NCI-H1105 (cell line): ENCODE measurements at places on chromosomes 6 and 20.

DNA sequence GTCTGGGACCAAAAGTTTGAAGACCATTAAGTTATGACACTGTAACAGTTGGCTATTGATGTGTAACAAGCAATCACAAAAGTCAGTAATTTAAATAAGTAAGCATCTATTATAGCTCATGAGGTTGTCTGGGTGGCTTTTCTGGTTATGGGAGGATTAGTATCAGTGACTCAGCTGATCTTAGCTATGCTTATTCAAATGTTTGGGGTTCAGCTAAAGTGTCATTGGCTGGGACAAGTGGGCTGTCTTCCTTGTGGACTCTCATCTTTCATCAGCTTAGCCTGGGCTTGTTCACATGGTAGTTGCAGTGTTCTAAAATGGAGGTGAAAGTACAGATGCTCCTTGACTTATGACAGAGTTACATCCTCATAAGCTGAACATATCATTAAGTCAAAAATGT is 74.6 kb upstream of the LAMP5 start:
- no peak for DNase-seq

DNA sequence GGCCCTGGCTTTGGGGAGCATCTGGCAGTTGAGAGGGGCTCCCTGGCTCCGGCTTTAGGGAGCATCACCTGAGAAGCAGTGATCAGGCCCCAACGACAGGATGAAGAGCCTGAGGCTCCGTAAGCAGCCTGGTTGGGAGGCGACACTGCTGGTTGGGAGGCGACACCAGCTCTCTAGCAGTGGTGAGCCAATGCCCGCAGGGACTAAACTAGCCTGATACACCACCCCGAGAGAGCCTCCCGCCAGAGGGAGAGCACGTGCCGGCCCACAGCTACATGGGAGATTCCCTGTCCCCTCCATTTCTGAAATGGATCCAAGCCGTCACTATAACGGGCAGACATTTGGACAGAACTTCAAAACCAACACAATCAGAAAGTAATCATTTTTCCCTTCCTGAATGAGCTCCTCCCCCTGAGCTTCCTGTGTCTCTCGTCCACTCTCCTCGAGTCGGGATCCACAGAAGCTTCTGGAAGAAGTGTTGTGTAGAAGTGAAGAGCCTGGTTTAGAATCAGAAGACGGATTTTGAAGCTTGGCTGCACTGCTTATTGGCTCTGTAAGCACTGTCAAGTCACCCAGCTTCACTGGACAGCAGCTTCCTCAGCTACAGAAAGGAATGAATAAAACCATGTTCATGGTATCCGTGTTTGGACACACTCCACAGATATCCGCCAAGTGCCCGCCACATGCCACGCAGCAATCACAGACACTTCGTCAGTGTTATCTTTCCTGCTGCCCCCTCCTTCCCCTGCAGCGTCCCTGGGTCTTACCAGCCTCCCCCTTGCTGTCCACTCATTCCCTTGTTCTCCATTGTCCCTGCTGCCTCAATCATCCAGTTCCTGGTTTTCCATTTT is 199.6 kb downstream of the TTLL2 start:
- DNase-seq, result no peak

DNA sequence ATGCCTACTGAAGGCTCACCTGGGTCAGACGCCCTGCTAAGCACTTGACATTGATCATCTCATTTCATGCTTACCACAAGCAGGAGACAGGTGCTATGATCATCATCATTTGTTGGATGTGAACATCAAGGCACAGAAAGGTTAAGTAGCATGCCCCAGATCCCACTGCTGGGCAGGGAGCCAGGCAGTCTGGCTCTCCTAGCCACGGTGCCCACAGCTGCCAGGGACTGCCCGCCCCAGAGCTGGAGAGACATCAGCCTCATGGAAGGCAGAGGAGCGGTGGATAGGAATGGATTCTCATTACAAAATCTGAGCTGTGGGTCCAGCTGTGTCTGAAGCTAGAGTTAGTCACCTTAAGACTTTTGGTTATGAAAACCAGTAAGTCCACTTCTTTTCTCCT is 3.6 kb downstream of the SULF2 start:
- peak; percentile 85 for DNase-seq

GRCh38 chr6:119591235-119591634 is 241.7 kb upstream of the MAN1A1 start:
- no peak for DNase-seq

- no peak for DNase-seq
Measured at GRCh38 chr6:18192026-18192425, 36.8 kb downstream of the KDM1B start.

DNA sequence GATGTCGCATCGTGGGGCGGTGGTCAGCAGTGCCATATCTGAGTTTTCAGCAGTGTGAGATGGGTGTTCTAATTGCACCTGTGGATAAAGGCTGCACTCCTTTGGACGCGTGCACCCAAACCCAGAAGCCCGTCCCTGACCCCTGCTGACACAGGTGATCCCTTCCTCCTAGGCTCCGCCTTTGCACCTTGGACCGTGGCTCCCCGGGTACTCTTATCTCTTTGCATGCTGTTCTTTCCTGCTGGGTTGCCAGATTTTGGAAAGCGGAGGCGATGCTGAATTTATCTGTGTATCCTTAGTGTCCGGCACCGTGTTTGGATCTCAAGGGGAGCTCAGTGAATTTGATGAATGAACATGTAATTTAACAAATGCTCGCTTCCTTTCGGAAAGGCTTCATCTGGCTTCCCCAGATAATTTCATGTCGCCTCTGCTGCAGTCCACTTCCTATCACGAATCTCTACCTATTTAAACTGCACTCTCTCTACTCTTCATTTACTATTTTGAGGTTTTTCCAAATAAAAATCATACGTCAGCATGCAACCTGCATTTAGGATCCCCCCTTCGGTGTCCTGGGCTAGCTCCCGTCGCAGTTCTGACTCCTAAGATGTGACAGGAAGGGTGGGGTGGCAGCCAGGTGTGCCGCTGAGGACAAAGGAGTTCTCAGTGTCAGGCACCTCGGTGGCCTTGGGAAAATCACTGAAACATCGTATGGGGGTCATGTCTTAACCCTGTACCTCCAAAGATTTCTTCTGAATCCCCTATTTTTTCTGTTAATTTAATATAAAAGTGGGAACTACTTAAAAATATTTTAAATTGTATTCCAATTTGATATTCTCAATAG is 753 bp upstream of the PERP start:
- DNase-seq, result peak; percentile 59

DNA sequence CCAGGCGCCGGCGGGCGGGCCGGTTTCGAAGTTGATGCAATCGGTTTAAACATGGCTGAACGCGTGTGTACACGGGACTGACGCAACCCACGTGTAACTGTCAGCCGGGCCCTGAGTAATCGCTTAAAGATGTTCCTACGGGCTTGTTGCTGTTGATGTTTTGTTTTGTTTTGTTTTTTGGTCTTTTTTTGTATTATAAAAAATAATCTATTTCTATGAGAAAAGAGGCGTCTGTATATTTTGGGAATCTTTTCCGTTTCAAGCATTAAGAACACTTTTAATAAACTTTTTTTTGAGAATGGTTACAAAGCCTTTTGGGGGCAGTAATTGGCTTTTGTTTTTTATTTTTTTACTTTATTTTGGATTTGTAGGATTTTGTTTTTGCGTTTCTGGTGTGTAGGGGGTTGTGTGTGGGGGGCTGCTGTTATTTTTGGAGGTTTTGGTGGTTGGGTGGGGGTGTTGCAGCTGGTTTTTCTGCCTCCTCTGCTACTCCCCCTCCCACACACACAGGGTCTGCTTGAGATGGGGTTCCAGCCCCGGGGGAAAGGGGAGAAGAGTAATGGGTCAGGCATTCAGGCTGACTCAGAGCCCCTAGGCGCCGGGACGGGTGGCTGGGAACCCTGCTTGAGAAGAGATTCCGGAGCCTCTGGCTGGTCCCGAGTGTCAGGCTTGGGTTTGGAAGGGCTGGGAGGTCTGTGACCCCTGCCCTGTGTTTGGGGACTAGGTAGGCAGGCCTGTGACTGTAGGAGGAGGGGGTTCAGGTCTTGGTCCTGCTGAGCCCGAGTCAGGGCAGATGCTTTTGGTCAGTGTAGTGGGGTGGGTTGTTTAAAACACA is 2.0 kb downstream of the CEBPB start:
- peak; percentile 60 for DNase-seq

- DNase-seq, result no peak
Measured at GRCh38 chr6:8108031-8108660, 5.8 kb upstream of the EEF1E1 start.

GRCh38 chr6:14206391-14206790 is 88.8 kb downstream of the CD83 start:
- DNase-seq, result no peak

- no peak for DNase-seq
Measured at GRCh38 chr6:38802497-38802896, 87.4 kb downstream of the DNAH8 start.

DNA sequence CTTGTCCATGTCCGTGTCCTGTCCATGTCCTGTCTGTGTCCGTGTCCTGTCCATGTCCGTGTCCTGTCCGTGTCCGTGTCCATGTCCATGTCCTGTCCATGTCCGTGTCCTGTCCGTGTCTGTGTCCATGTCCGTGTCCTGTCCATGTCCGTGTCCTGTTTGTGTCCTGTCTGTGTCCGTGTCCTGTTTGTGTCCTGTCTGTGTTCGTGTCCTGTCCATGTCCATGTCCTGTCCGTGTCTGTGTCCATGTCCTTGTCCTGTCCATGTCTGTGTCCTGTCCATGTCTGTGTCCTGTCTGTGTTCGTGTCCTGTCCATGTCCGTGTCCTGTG is 55.0 kb upstream of the BHLHE23 start:
- no peak for DNase-seq

DNA sequence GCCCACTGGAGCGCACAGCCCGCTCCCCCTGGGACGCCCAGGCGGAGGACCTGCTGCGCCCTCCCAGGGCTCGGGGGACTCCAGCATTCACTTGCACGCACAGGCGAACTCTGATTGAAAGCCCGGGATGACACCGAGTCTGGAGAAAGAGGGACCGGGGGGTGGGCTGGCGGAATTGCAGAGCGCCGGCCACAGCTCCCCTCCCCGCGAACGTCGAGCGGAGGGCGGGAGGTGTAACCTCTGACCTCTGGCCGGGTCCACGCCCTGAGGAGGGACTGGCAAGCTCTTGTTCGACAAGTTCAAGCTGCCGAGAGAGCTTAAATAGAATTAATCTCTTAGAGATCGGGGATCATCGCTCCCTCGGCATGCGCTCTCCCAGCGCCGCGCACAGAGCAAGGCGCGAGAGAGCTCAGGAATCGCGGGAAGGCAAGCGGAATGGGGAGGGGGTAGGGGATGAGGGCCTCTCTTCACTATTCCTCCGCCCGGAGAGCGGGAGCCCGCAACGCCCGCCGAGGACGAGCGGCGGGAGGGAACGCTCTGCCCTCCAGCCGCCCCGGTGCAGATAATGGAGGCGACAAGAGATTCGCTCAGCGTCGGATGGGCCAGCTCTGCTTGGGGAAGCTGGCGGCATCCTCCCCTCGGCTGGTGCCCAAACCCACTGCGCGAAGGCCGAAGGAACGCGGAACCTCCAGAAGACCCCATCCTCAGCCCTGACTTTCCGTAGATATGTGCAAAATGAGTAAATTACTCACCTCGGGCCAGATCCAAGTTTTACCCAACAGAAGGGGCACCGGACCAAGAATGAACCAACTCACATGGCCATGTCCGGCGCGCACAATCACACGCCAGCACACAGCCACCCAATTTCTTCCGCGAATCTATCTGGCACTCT is 761 bp upstream of the NR2E1 start:
- no peak for DNase-seq

DNA sequence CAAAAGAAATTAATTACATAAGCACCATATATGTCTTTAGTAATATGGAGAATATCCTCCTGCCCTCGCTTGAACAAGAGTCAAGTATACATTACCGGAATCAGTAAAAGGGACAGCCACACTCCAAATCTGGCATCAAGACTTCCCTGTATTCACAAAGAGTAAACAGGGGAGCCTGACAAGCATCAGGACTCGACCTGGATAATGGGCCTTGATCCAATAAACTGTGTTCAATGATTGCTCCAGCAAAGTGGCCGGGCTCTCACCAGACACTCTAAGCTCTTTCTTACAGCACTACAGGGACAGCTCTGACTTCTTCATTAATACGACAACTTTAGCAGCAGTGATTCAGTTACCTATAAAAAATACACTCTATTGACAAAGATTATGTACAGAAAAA is 307.9 kb upstream of the POU3F2 start:
- DNase-seq, result peak; percentile 61

- DNase-seq, result no peak
Measured at GRCh38 chr20:884983-885952, 30.9 kb downstream of the ANGPT4 start.

GRCh38 chr6:44704240-44705150 is 317.0 kb downstream of the CDC5L start:
- no peak for DNase-seq

DNA sequence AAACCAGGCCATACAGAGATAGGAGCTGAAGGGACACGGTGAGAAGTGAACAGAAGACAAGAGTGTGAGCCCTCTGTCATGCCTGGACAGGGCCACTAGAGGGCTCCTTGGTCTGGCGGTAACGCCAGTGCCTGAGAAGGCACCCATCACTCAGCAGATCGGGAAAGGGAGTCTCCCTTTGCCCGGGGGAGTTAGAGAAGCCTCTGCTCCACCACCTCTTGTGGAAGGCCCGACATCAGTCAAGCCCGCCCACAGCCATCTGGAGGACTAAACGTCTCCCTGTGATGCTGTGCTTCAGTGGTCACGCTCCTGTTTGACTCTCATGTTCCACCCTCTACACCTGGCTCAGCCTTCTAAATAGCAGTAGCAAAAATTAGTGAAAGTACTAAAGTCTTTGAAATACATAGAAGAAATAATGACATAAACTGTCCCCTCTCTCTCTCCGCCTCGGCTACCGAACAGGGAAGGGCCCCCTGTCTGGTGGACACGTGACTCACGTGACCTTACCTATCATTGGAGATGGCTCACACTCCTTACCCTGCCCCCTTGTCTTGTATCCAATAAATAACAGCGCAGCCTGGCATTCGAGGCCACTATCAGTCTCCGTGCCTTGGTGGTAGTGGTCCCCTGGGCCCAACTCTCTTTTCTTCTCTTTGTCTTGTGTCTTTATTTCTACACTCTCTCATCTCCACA is 66.7 kb downstream of the RPP21 start:
- DNase-seq, result peak; percentile 44

- no peak for DNase-seq
Measured at GRCh38 chr6:157549468-157549745, 168.4 kb downstream of the ZDHHC14 start.

DNA sequence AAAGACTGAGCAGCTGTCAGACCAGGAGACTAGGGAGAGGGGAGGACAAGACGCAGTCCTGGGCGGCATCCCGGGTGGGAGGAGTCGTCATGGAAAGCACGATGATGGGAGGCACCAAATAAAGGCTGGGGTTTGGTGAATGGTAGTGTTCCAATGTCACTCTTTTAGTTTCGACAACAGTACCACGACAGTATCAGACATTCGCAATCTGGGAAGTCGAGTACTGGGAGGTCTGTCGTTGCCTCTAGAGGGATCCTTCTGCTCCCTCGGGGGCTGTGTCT is 32.1 kb downstream of the PSMG4 start:
- no peak for DNase-seq
